Pulmonary artery endothelial cell (primary cell): ENCODE measurements at places on chromosomes 3 and 15. TPM values are rescaled to one million over a fixed set of nuclear protein-coding genes. Genes with fewer than 3 reads are reported as not detected.
A peak's percentile ranks its signal among the peaks of the same experiment; 100 is the strongest.

The LRTM1 gene
- total RNA-seq = not detected in 2 replicates

The EDEM1 gene
- total RNA-seq = 21.9 and 26.2 TPM in 2 replicates

The HDC gene
- total RNA-seq = not detected in 2 replicates

The SLC4A7 gene
- total RNA-seq = 102 and 159 TPM in 2 replicates

The ZBBX gene
- total RNA-seq = 0.04 and 0.07 TPM in 2 replicates

The ZMYND10 gene
- 0.13 and 0.35 TPM in 2 replicates for total RNA-seq

The ECE2 gene
- not detected in 2 replicates for total RNA-seq

The CHRD gene
- total RNA-seq = 0.11 and 0.20 TPM in 2 replicates

The PPP1R14D gene
- total RNA-seq = not detected in 2 replicates

The MYO1E gene
- total RNA-seq = 115 and 117 TPM in 2 replicates

The GOLGA8G gene
- total RNA-seq = not detected in 2 replicates

The FMN1 gene
- total RNA-seq = under 0.01 and 0.04 TPM in 2 replicates

The GOLGA6L7 gene
- total RNA-seq = not detected in 2 replicates

DNA sequence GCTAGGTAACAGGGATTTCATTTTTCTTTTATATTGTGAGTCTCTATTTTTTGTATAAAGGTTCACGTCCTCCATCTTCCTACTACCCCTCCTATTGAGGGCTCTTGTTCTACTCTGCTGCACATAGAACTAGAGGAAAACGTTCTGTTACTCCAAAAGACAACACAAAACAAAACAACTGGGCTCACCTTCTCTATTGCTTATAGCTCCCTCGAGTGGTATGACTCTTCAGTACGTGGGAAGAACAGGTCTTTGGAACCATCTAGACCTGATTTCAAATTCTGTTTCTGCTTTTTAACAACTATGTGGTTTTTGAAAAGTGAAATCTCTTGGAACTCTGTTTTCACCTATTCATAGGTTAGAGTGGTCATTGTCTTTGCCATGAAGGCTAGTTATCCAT lies 515.3 kb downstream of the SOX2 start:
- no peak for DNase-seq

- no peak for DNase-seq
These were observed 55.5 kb upstream of the PRR23C start for GRCh38 chr3:139099968-139100817.

GRCh38 chr3:150070271-150070670 lies 99.6 kb upstream of the PFN2 start:
- DNase-seq = no peak

GRCh38 chr3:89107461-89108290 lies at the start of gene EPHA3:
Gene EPHA3, plus strand, starts transcription at chr3:89107621. Its CDS starts 128 bp downstream, at chr3:89107749.
- no peak for DNase-seq

GRCh38 chr3:186115239-186115996 lies 6.5 kb upstream of the ETV5 start:
- DNase-seq = no peak

DNA sequence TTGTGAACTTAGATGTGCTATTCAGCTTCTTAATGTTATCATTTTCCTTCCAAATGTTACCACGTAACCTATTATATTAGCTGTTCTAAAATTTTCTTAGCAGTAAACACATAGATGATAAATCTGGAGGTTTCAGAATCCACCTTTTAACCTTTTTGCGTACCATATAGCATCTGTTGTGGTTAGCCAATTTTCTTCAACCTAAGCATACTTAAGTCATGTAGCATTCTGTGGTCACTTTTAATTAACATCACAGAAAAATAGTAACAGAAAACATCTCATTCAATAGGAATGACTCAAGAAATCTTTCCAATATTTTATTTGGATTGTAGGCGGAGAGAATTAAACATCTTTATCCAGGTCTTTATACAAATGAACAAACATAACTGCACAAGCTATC lies 1465.3 kb upstream of the GBE1 start:
- no peak for DNase-seq

DNA sequence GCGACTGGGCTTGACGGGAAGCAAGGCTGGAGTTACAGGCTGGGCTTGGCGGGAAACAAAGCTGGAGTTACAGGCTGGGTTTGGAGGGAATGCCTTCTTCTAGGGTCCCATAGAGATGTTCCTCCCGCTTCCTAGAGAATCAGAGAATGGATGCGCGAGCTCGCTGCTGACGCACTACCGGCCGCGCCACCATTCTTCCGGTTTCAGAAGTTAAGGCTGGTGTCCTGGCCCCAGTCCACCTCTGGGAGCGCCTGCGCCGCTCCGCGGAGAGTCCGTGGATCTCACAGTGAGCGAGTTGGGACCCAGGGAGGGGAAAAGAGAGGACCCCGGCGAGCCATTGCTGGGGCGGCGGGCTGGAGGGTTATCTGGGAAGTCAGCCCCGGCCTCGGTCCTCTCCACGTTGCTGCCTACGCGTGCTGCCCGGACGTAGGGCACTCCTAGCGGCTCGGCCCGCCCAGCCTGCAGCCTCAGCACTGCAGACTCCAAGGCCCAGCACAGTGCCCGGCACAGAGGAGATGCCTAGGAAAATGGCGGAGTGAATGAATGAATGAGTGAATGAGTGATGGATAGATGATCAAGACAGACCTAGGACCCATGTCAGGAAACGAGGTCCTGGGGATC lies at the start of gene ZNF502:
ZNF502 (plus strand) TSS at position 206 of the 621 bp plus-strand sequence. CDS start 7,602 bp downstream, outside the sequence.
- DNase-seq = peak; percentile 72

DNA sequence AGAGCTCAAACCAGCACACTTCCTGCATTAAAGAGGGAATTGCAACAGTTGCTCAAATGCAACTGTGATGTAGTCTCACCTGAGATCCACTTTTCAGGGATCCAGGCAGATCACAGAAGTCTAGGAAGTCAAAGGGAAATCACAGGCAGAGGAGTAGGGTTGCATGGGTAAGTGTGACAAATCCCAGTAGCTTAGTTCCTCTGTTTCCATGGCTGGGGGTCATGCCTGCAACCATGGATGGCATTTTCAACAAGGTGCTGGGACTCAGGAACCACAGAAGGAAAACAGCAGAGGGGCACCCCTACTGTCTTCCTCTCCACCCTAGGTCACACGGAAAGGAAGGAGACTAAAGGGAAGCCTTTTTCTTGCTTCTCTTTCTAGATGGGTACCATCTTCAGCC lies 36.5 kb upstream of the ARNT2 start:
- no peak for DNase-seq

GRCh38 chr3:127556565-127556964 lies 34.0 kb downstream of the TPRA1 start:
- no peak for DNase-seq

GRCh38 chr3:111619833-111620232 lies 24.7 kb upstream of the ZBED2 start:
- DNase-seq = no peak

DNA sequence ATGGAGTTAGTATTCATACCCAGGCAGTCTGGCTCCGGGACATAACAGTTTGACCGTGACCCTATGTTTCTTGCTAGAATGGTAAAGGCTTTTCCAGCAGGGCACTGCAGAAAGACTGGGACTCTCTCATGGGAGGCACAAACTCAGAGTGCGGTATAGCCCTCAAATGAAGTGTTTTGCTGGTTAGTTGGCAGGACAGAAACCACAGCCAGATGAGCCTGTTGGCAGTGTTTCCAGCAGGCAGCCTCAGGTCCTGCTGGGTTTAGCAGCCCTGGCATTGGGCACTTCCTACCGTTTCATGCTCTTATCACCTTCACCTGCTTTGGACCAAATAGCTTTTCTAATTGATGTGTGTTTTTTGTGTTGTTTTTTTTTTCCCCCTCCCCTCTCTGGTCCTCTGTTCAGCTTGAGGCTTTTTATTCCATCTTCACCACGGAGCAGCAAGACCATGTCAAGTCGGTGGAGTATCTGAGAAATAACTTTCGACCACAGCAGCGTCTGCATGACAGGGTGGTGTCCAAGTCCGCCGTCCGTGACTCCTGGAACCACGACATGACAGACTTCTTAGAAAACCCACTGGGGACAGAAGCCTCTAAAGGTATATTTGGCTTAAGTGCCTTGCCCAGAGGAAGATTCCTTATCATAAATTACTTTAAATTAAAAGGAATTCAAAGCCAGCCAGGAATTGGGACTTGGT lies 205.6 kb downstream of the FEZF2 start:
- no peak for DNase-seq

GRCh38 chr3:127409421-127410136 lies 121.7 kb upstream of the PRR20G start:
- no peak for DNase-seq

GRCh38 chr3:69540706-69541581 lies 155.1 kb upstream of the FRMD4B start:
- DNase-seq = no peak

DNA sequence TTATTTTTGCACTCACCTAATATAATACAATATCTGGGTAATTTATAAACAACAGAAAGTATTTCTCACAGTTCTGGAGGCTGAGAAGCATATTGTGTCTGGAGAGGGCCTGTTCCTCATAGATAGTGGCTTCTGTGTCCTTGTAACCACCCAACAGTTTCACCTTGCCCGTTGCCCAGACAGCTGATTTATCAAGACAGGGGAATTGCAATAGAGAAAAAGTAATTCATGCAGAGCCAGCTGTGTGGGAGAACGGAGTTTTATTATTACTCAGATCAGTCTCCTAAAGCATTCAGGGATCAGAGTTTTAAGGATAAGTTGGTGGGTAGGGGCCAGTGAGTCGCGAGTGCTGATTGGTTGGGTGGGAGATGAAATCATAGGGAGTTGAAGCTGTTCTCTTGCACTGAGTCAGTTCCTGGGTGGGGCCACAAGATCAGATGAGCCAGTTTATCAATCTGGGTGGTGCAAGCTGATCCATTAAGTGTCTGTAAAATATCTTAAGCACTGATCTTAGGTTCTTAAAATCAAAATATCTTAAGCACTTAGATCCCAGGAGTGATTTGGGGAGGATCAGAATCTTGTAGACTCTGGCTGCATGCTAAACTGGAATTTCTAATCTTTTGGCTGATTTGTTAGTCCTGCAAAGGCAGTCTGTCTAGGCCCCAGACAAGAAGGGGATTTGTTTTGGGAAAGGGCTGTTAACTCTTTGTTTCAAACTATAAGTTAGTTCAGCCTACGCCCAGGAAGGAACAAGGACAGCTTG lies 33.9 kb upstream of the C15orf39 start:
- DNase-seq = no peak

DNA sequence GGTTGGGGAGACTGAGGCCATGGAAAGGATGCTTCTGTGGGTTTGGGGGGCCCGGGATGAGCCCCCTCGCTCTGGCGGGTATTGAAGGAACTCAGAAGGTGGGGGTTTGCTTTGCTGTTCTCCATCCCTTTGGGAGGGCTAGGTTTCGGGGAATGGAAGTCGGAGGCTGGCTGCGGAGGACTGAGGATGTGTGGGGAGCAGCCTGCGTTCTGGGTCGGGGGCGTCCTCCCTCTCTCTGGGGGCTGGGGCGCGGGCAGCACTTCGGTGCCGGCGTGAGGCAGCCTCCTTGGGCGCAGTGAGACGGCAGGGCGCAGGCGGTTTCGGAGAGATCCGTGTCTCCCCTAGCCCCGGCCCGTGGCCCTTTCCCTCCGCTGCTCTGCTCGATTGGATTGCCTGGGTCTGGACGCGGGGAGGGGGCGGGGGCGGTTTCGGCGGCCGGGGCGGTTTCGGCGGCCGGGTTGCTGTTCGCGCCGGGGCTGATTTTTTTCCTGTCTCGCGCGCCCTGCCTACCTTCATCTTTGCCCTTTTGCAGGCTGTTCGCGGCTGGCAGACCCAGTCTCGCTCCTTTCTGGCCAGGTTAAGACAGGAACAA lies 1.4 kb downstream of the PTPRG start:
- no peak for DNase-seq

GRCh38 chr15:40941068-40941527 lies 12.0 kb downstream of the DLL4 start:
- no peak for DNase-seq

- DNase-seq = no peak
These were observed at the start of gene LRRK1 for GRCh38 chr15:100918690-100919480. Gene LRRK1, plus strand, starts transcription at chr15:100919357. Its CDS starts 5,276 bp downstream, at chr15:100924633.

GRCh38 chr3:169278092-169278491 lies 385.4 kb downstream of the MECOM start:
- no peak for DNase-seq
